ENCODE measurements at places on chromosomes 16 and 17. TPM values are rescaled to one million over a fixed set of nuclear protein-coding genes. Genes with fewer than 3 reads are reported as not detected.

ITGAD gene
- total RNA-seq, result not detected

- H3K27ac ChIP-seq, result no peak overlapping the region
- H3K4me1 ChIP-seq, result no peaks in the 10 kb centered on the region
- no peaks in the 10 kb centered on the region for H3K36me3 ChIP-seq
- DNase-seq, result no peak
Observed at GRCh38 chr17:31274252-31274651, 22.8 kb downstream of the OMG start.

RASD1 gene
- 64.0 TPM for total RNA-seq

DNA sequence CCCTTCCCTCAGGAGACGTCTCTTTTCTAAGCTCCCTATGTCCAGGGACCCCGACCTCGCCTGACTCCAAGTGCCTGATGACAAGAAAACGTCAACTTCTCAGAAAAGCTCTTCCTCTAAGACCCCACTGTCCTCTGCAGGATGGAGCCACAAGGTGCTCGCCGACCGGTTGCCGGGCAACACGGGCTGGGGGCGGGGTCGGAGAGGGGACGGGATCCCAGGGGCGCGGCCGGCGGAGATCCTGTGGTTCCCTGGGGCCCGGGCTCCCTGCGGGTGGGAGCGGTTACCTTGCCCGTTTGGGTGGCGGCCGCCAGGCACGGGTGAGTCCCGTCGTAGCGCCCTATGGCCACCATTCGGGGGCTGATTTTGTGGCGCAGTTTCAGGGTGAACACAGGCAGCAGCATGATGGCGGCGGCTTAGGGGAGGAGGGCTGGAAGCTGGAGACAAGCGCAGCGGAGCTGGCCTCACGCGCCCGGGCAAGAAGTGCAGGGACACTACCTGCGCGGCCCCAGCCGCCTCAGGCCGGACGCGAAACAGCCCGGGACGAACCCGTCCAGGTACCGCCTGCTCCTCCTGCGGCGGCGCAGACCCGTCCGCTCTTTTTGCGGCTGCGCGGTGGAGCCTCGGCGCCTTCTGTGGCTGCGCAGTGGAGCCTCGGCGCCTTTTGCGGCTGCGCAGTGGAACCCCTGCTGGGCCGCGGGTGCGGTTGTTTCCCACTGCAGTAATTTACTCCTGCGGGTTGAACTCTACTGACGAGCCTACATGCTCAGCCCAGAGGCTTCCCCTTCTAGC, at the start of gene BBS2:
TSS of gene BBS2 (minus strand) at position 566 of the 792 bp plus-strand sequence. CDS start at position 404, 162 bp downstream.
- H3K4me1 ChIP-seq, result peaks cover 12% of the 10 kb centered on the region
- peak within 1 kb of the TSS; percentile 75 for H3K4me3 ChIP-seq
- peak; percentile 79 for DNase-seq
- H3K36me3 ChIP-seq, result no peaks in the 10 kb centered on the region
- H3K27ac ChIP-seq, result peak within 1 kb of the TSS; percentile 95
- no peaks in the 10 kb centered on the region for H3K27me3 ChIP-seq

DNA sequence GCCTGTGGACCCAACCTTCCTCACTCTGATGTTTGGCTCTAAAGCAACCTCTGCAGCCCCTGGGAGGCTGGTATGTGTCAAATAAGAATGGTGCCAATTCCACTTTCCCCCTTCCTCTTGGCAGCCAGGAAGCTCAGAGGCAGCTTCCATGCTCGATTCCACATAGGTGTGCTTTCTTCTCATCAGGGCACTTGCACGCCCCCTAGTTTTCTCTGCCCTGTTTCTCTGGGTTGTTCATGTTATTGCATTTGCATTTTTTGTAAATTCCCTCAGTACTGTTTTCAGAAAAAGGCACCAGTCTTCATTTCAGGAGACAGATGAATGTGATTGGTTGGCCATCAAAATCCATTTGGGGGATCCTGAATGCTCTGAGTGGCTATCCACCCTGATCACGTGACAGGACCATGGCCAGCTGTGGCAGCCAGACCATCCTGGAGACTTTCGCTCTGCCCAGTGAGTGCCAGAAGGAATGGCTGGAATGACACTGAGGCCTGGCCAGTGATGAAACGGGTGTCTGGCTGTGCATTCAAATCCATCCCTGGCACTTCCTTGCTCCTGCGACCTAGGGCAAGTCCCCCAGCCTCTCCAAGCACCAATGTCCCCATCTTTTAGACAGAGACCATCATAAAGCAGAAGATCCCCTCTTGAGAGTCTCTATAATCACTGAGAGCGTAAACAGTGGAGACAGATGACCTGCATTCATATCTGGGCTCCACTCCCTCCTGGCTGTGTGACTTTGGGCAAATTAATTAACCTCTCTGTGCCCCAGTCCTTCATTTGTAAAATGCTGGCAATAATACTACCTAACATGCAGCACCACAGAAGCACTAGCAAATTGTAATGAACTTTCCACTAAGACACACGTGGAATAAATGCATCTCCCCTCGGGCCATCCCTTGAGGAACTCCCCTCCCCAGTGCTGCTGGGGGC, 56.4 kb downstream of the CNGB1 start:
- no peak overlapping the region for H3K4me3 ChIP-seq
- H3K27me3 ChIP-seq, result no peaks in the 10 kb centered on the region
- no peak overlapping the region for H3K27ac ChIP-seq
- no peaks in the 10 kb centered on the region for H3K4me1 ChIP-seq
- no peaks in the 10 kb centered on the region for H3K36me3 ChIP-seq

- DNase-seq, result no peak
- H3K4me3 ChIP-seq, result no peak overlapping the region
- no peaks in the 10 kb centered on the region for H3K27me3 ChIP-seq
- no peaks in the 10 kb centered on the region for H3K4me1 ChIP-seq
Observed at GRCh38 chr17:9475101-9475658, 100.4 kb downstream of the STX8 start.

CPHXL2 gene
- total RNA-seq, result not detected

EXOC3L1 gene
- total RNA-seq, result 2.2 TPM

POLR3E gene
- total RNA-seq, result 72.4 TPM

DNAAF8 gene
- 2.3 TPM for total RNA-seq

- no peaks in the 10 kb centered on the region for H3K4me1 ChIP-seq
- H3K36me3 ChIP-seq, result no peaks in the 10 kb centered on the region
- no peak overlapping the region for H3K27ac ChIP-seq
- H3K27me3 ChIP-seq, result no peaks in the 10 kb centered on the region
- no peak overlapping the region for H3K4me3 ChIP-seq
Observed at GRCh38 chr17:61700252-61700651, 109.2 kb upstream of the NACA2 start.

DNA sequence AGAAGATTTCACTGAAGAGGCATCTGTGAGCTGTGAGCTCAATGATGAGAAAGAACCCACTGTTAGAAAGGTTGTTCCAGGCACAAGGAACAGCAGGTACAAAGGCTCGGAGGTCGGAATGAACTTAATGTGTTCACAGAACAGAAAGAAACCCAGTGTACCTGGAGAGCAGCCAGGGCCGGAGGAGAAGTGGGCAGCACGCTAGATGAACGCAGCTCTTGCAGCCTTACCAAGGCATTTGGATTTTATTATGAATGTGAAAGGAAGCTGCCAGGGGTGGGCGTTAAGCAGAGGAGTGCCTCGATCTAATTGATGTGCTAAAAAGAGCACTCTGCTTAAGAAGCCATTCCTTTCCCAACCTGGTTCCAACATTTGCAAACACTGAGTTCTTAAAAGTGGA, 19.0 kb downstream of the EEF2K start:
- peak overlapping the region; percentile 40 for H3K27ac ChIP-seq
- peak; percentile 40 for DNase-seq
- H3K36me3 ChIP-seq, result no peaks in the 10 kb centered on the region
- H3K4me3 ChIP-seq, result no peak overlapping the region

- peak overlapping the region; percentile 68 for H3K27ac ChIP-seq
- no peaks in the 10 kb centered on the region for H3K27me3 ChIP-seq
- no peak for DNase-seq
- no peaks in the 10 kb centered on the region for H3K36me3 ChIP-seq
Observed at GRCh38 chr17:82012640-82013295, 9.9 kb downstream of the CENPX start.

SLC52A1 gene
- total RNA-seq, result 0.32 TPM

DNA sequence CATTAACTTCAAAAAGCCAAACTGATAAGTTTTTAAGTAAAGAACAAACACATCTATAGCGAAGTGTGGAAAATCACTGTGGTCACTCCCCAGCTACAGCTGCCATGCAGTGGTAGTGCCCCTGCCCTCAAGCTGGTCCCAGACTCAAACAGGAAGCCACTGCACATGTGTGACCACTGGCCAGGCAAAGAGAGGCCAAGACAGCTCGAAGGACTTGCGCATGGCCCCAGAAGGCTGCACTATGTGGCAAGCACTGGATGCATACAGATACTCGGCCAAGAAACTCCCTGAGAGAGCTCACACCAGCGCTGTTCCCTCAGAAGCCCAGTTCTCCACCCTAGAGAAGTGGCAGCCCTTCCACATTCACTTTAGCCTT, 82.4 kb downstream of the ANKRD11 start:
- H3K4me1 ChIP-seq, result peaks cover 10% of the 10 kb centered on the region
- H3K36me3 ChIP-seq, result no peaks in the 10 kb centered on the region
- H3K4me3 ChIP-seq, result no peak overlapping the region
- H3K27ac ChIP-seq, result no peak overlapping the region
- no peaks in the 10 kb centered on the region for H3K27me3 ChIP-seq

CACNG3 gene
- total RNA-seq, result not detected

SLC35G6 gene
- total RNA-seq, result not detected

- H3K27ac ChIP-seq, result no peak overlapping the region
- no peaks in the 10 kb centered on the region for H3K4me1 ChIP-seq
Observed at GRCh38 chr17:20995164-20995872, 47.5 kb downstream of the USP22 start.

CYGB gene
- 37.4 TPM for total RNA-seq

GRCh38 chr17:51456942-51457341, 196.6 kb downstream of the UTP18 start:
- no peaks in the 10 kb centered on the region for H3K36me3 ChIP-seq
- H3K27me3 ChIP-seq, result no peaks in the 10 kb centered on the region
- no peak overlapping the region for H3K4me3 ChIP-seq
- no peak for DNase-seq
- no peak overlapping the region for H3K27ac ChIP-seq

DNA sequence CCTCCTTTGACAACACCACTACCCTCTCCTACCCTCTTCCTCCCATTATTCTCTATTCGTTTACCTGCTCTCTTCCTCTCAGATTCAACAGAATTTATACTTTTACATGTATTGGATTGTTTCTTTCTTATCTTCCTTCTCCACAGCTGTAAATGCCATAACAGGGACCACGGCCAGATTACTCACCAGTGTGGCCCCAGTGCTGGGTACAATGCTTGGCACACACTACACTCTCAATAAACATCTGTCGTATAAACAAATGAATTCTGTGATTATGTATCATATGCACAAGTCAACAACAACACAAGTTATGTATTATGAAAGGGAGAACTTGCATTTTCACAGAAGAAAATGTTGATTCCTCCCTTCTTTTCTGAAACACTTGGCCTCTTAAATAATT, 20.0 kb downstream of the AARSD1 start:
- no peak overlapping the region for H3K4me3 ChIP-seq
- H3K36me3 ChIP-seq, result no peaks in the 10 kb centered on the region
- no peak for DNase-seq
- H3K27ac ChIP-seq, result no peak overlapping the region
- H3K4me1 ChIP-seq, result no peaks in the 10 kb centered on the region
- no peaks in the 10 kb centered on the region for H3K27me3 ChIP-seq

GRCh38 chr17:1146561-1147265, 33.1 kb downstream of the ABR start:
- no peaks in the 10 kb centered on the region for H3K4me1 ChIP-seq
- no peak for DNase-seq
- no peaks in the 10 kb centered on the region for H3K27me3 ChIP-seq
- H3K36me3 ChIP-seq, result no peaks in the 10 kb centered on the region
- no peak overlapping the region for H3K4me3 ChIP-seq
- H3K27ac ChIP-seq, result no peak overlapping the region

GRCh38 chr17:33550261-33550660, 257.2 kb upstream of the ASIC2 start:
- no peak for DNase-seq
- H3K36me3 ChIP-seq, result no peaks in the 10 kb centered on the region
- H3K4me1 ChIP-seq, result no peaks in the 10 kb centered on the region
- H3K4me3 ChIP-seq, result no peak overlapping the region
- no peaks in the 10 kb centered on the region for H3K27me3 ChIP-seq

DNA sequence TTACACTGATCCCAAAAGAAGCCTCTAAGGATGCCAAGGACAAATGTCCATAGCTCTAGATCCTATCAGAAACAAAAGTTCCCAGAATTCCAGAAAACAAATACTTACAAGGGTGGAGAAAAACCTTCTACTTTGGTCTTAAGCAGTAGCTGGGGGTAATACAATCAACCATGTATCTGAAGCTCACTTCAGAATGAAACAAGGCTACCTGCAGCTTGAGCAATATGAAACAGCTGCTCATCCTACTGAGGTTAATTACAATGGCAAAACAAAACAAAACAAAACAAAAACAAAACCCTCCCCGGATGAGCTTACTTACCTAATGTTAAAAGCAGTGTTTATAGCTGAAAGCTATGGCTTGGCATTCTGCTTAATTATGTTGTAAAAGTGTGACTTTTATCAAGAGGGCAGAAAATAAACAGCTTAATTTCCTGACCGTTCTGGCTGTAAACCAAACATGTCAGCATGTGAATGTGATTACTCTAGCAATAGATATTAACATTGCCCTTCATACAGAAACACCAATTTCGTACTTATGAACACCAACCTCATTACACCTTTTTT, 10.5 kb downstream of the PDZD9 start:
- no peak overlapping the region for H3K27ac ChIP-seq
- DNase-seq, result no peak
- H3K36me3 ChIP-seq, result no peaks in the 10 kb centered on the region
- no peaks in the 10 kb centered on the region for H3K27me3 ChIP-seq
- H3K4me1 ChIP-seq, result no peaks in the 10 kb centered on the region

- H3K27ac ChIP-seq, result no peak overlapping the region
- H3K4me1 ChIP-seq, result no peaks in the 10 kb centered on the region
- no peak for DNase-seq
Observed at GRCh38 chr16:68664297-68664696, 19.2 kb downstream of the CDH3 start.

GRCh38 chr17:76545918-76546555, 6.2 kb downstream of the PRCD start:
- H3K27ac ChIP-seq, result no peak overlapping the region
- H3K4me1 ChIP-seq, result peaks cover 6% of the 10 kb centered on the region
- H3K36me3 ChIP-seq, result no peaks in the 10 kb centered on the region
- no peaks in the 10 kb centered on the region for H3K27me3 ChIP-seq
- H3K4me3 ChIP-seq, result no peak overlapping the region

HIGD1B gene
- total RNA-seq, result not detected

HCRT gene
- total RNA-seq, result not detected

GRCh38 chr16:10971560-10971961, 27.2 kb downstream of the CLEC16A start:
- no peak for DNase-seq
- H3K36me3 ChIP-seq, result no peaks in the 10 kb centered on the region
- no peaks in the 10 kb centered on the region for H3K4me1 ChIP-seq
- H3K27ac ChIP-seq, result peak overlapping the region; percentile 36
- H3K4me3 ChIP-seq, result no peak overlapping the region
- H3K27me3 ChIP-seq, result no peaks in the 10 kb centered on the region

GRCh38 chr16:89983536-89983935, 35.0 kb downstream of the DEF8 start:
- H3K4me3 ChIP-seq, result no peak overlapping the region
- H3K4me1 ChIP-seq, result no peaks in the 10 kb centered on the region
- DNase-seq, result no peak
- H3K27me3 ChIP-seq, result no peaks in the 10 kb centered on the region
- H3K27ac ChIP-seq, result no peak overlapping the region
- H3K36me3 ChIP-seq, result no peaks in the 10 kb centered on the region

CCDC92B gene
- total RNA-seq, result 0.33 TPM

- no peaks in the 10 kb centered on the region for H3K27me3 ChIP-seq
- H3K36me3 ChIP-seq, result no peaks in the 10 kb centered on the region
- H3K4me3 ChIP-seq, result no peak overlapping the region
- no peak for DNase-seq
- no peaks in the 10 kb centered on the region for H3K4me1 ChIP-seq
- H3K27ac ChIP-seq, result peak overlapping the region; percentile 35
Observed at GRCh38 chr16:66874079-66874775, 6.1 kb upstream of the PDP2 start.

LPO gene
- total RNA-seq, result not detected

All from breast epithelium (tissue), 4 donors.